ENCODE measurements at places on chromosomes 4 and X.

GRCh38 chrX:150842198-150842685 lies 56.2 kb downstream of the CD99L2 start:
- DNase-seq, result peak; percentile 9

- DNase-seq, result peak; percentile 70
Observed at GRCh38 chr4:61200187-61200915, at the start of gene ADGRL3. Gene ADGRL3, plus strand, starts transcription at chr4:61200326.

GRCh38 chrX:119622356-119623232 lies 16.4 kb upstream of the NKRF start:
- DNase-seq, result no peak

GRCh38 chrX:50068285-50068563 lies 132.6 kb downstream of the AKAP4 start:
- no peak for DNase-seq

Data from D341Med (cell line).